Psoas muscle (tissue), 8 donors: ENCODE measurements at places on chromosomes 5 and 9.

GRCh38 chr9:87510252-87510683, 12.6 kb downstream of the DAPK1 start:
- DNase-seq, result no peak

GRCh38 chr5:138068742-138069600, 14.9 kb upstream of the WNT8A start:
- peak; percentile 65 for DNase-seq

DNA sequence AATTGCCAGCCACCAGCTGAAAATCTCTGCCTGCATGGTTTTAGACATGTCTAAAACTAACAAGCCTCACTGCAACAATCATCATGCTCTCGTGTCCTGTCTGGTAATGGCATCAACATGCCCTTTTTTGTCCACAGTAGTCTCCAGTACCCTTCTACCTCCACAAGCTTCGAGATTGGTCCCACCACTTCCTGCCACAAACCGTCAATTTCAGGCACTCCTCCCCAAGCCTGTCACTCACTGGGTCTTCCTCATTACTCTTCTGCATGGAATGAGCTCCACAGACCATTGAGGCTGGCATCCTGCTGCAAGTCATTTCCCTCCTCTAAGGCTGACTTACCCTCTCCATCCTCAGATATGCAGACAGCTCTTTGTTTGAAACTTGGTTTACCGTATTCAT, 9.0 kb downstream of the LPAR1 start:
- DNase-seq, result no peak

- no peak for DNase-seq
These were observed 129.6 kb downstream of the TLE1 start for GRCh38 chr9:81559709-81560108.

DNA sequence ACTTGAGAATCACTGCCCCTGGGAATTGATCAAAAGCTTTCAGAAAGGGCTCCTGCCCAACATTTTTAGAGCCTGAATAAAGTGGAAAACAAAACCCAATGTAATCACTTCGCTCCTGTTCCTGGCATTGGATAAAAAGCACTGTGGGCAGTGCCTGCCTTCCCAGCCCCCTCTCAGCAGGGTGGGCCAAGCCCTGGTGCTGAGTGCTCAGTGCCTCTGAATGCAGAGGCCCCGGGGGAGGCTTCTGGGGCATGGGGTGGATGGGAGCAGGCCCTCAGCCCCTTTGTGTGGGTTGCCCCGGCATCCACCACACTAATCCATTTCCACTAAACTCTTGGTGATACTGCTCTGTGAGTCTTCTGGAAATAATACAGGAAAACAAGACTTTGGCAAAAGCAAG, 55.6 kb downstream of the CFAP90 start:
- no peak for DNase-seq

- DNase-seq, result no peak
These were observed 15.4 kb downstream of the CCDC69 start for GRCh38 chr5:151208481-151208914.

DNA sequence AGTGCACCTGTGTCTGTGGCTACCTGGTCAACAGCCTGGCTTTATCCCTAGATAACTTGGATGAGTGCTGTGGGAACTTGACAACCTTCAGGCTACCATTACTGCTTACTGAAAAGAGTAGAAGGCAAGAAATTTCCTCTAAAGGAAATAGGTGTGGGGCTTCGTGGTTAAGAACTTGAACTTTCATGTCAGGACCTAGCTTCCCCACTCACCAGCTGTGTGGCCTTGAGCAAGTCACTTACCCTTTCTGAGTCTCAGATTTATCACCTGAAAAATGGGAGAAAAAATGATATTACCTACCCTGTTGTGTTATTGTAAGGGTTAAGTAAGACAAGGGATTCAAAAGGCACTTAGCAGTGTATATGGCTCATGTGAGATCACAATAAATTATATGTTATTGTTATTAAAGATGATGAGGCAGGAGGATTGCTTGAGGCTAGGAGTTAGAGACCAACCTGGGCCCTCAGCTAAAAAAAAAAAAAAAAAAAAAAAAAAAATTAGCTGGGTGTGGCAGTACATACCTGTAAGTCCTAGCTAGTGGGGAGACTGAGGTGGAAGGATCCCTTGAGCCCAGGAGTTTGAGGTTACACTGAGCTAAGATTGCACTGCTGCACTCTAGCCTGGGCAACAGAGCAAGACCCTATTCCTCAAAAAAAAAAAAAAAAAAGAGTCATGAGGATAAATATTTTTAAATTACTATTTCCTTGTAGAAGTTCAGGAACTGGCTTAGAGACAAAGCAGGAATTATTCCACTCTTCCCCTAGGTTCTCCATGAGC, 97.0 kb upstream of the SPRY4 start:
- DNase-seq, result no peak

- DNase-seq, result no peak
These were observed 13.8 kb downstream of the ACO1 start for GRCh38 chr9:32398207-32398606.

DNA sequence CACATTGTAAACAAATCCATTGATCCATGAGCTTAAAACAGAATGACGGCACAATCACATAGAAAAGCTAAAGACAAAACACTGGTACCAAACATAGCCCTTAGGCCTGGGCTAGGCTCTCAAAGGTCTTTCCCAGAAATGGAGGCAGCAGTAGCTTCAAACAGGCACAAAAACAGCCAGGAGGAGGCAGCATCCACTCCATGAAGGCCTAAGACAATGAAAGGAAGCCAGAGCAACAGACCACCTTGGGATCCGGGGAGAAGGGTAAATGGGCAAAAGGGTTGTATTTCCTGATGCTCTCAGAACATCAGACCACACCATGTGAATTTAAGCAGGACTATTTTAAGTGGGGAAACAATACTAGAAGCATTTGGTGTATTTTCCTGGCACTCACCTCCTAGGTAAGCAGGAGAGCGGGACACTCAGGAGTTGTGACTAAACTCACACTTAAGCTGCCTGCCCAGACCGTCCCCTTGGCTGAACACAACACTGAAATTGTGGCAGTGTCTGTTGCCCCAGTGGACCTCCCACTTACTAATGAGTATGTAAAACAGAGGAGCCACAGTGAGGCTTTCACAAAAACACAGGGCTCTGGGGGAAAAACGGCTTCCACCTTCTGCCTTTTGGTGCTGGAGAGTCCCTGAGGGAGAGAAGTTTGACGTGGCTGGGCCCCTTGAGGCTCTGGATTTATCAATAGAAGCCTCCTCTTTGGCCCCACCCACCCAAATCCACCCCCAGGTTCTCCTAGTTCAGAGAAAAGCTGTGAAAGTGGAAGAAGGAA, 11.9 kb downstream of the GNPDA1 start:
- no peak for DNase-seq

GRCh38 chr9:108463932-108464606, 391.7 kb downstream of the ACTL7B start:
- no peak for DNase-seq

GRCh38 chr5:57335092-57335660, 147.4 kb downstream of the ACTBL2 start:
- no peak for DNase-seq

GRCh38 chr5:54881286-54882005, 103.9 kb downstream of the ESM1 start:
- DNase-seq, result no peak

DNA sequence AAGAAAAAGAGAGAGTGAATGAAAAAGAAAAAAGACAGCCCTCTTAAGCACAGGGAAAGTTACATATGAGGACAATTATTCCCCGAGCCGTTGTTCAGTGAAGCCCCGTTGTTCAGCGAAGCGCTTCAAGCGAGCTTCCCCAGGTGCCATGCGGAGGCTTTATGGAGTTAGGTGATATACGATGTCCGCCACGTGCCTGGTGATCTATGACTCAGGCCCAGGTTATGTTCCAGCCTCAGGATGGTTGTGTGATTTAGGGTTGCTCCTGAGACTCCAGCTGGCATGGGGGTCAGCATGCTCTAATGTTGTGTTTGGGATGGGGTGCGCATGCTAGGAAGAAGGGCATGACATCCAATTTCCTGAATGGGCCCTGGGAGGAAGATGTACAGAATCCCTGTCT, 365.6 kb downstream of the CDK5RAP2 start:
- DNase-seq, result no peak

GRCh38 chr9:69898714-69899209, 78.1 kb downstream of the CFAP95 start:
- no peak for DNase-seq

- DNase-seq, result peak; percentile 62
These were observed 190.1 kb downstream of the GNA14 start for GRCh38 chr9:77457916-77458592.
